ENCODE measurements at places on chromosomes 6 and 20. TPM values are rescaled to one million over a fixed set of nuclear protein-coding genes. Genes with fewer than 3 reads are reported as not detected.
A peak's percentile ranks its signal among the peaks of the same experiment; 100 is the strongest.

DNA sequence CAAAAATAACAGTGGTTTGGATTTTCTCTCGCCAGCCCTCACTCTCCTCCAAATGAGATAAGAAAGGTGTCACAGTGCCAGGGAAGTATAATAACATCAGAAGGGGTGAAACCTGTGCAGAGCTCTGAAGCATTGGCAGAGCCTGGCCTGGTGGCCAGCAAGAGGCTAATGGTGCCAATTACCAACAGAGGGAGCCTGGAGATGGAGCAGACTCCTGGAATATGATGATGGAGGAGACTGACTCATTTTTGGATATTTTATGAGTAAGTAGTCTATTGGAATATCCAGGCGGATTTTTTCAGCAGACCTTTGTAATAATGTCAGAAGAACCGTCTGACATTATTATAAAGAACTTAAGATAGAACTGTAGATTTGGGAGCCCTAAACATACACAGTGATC, 442.6 kb upstream of the MARCKS start:
- H3K27ac ChIP-seq = no peak overlapping the region
- DNase-seq = peak; percentile 39
- H3K4me3 ChIP-seq = no peak overlapping the region

DNA sequence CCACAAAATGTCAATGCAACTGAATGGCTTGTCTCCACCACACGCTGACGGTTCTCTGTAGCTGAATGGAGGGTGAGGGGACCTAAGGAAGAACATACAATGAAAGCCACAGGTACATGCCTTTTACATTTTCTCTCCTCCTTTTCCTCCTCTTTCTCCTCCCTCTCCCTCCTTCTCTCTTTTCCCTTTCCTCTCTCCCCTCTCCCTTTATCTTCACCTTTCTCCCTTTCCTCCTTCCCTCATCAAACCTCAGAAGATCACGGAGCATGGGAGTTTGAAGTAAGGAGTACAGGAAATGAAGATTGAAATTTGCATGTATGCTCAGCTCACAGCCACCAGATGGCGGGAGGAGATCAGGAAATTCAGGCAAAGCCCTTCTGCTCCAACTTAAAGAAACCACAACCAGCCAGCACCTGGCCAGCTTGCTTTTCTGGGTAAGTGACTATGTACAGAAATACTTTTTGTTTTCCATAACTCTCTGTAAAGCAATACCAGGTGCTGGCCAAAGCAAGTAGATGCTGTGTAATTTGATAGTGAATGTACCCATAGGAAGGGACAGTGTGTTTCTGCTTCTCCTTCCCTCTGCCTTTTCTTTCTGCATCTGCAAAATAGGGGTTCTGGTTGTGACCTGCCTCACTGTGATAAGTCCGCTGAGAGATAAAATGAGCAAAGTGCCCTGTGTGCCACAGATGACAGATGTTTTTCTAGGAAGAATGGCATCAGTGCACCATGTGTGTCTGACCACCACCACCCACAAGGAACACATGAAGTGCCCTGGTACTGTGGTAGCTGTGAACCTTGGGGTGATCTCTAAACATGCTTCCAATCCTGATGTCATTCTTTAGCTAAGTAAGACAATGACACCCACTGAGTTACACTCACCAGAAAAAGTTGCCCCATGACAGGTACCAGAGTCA, 18.6 kb upstream of the FOXO3 start:
- DNase-seq = peak; percentile 70
- H3K4me1 ChIP-seq = peaks cover 14% of the 10 kb centered on the region
- no peaks in the 10 kb centered on the region for H3K27me3 ChIP-seq
- no peaks in the 10 kb centered on the region for H3K36me3 ChIP-seq

- DNase-seq = no peak
- H3K27me3 ChIP-seq = no peaks in the 10 kb centered on the region
- peaks cover 8% of the 10 kb centered on the region for H3K4me1 ChIP-seq
Measured at GRCh38 chr6:4883298-4883697, 107.1 kb downstream of the CDYL start.

DNA sequence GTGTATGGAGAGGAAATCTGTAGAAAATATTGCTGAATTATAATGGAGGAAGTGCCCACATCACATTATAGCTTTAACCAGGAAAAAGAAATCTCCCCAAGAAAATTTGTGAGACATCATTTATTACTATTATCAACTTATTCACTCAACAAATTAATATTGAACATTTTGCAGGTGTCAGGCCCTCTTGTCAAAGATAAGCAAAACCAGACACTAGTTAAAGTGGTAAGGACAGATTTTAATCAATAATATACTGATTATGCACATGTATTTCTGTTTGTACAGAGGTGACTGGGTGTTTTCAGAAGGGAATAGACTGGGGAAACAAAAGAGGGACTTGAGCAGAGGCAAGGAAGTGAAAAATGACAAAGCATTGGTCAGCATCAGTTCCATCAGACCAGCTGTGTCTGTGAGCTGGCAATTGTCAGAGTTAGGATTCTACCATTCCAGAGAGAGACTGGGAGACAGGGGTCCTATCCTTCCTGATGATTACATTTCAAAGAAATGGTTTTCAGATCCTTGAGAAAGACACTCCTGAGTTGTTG, 519.2 kb downstream of the UTRN start:
- peaks cover 11% of the 10 kb centered on the region for H3K36me3 ChIP-seq
- DNase-seq = no peak
- no peak overlapping the region for H3K4me3 ChIP-seq
- no peaks in the 10 kb centered on the region for H3K27me3 ChIP-seq

DNA sequence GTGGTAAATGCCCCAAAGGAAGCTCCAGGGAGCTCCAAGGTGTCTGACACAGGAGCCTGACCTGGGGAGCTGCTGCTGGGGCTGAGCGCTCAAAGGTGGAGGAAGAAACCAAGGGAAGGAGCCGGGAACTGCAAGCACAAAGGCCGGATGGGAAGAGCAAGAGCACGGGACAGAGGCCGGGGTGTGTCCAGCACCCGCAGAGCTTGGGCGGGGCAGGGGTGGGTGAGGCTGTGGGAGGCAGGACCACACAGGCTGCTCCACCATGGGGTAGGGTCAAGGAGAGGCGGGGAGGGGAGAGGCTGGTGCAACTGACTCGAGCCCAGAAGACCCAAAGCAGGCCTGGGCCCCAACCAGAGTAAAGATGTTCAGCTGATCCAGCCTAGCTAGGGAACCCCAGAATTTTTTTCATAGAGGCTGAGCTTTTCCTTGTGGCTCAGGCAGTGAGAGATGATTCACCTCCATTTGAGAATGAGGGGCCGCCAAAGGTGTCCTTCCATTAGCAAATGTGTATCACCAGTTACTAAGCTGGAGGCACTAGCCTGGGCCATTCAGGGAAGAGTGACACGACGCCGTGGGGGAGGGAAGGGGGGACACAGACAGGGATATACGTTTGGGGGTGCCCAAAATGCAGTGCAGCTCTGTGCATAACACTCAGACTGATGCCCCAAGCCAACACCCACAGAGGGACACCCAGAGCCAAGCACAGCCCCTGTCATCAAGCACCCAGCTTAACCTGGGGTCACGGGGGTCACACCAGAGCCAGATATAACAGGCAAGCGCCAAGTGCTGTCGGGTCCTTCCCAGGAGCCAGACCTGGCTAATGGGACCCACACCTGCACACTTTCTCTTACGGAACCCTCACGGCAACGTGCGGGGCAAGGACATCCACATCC, 21.3 kb upstream of the TLDC2 start:
- H3K36me3 ChIP-seq = no peaks in the 10 kb centered on the region
- peak; percentile 62 for DNase-seq
- peaks cover 82% of the 10 kb centered on the region for H3K4me1 ChIP-seq
- no peak overlapping the region for H3K4me3 ChIP-seq
- H3K27me3 ChIP-seq = no peaks in the 10 kb centered on the region
- H3K27ac ChIP-seq = peak overlapping the region; percentile 91

DNA sequence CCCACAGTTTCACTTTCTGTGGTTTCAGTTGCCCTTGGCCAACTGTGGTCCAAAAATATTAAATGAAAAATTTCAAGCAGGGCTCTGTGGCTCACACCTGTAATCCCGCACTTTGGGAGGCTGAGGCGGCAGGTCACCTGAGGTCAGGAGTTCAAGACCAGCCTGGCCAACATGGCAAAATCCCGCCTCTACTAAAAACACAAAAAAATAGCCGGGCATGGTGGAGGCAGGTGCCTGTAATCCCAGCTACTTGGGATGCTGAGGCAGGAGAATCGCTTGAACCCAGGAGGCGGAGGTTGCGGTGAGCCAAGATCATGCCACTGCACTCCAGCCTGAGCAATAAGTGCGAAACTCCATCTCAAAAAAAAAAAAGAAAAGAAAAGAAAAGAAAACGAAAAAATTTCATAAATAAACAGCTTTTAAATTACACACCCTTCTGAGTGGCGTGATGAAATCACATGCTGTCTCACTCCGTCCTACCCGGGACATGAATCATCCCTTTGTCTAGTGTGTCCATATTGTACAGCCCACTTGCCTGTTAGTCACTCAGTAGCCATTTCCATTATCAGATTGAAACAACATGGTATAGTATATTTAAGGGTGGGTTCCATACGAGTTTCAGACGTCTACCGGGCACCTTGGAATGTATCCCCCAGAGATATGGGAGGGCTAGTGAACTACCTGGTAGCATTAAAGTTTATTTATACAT, 11.7 kb downstream of the PTPRK start:
- H3K27ac ChIP-seq = no peak overlapping the region
- no peaks in the 10 kb centered on the region for H3K36me3 ChIP-seq
- no peaks in the 10 kb centered on the region for H3K27me3 ChIP-seq
- H3K4me1 ChIP-seq = peaks cover 59% of the 10 kb centered on the region

DNA sequence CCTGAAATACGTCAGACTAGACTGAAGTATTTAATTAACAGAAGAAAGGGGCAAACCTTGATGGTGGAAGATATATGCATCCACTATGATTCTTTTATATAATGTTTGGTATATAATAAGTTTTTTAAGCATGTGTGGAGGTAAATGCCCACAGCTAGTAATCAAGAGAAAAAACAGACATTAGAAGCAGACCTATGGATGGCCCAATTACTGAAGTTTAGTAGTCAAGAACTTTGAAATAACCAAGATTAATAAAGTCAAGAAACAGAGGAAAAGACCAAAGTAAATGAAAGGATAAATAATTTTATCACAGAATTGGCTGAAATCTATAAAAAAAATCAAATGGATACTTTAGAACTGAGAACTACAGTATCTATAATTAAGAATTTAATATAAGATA, 15.3 kb downstream of the TTI1 start:
- H3K4me1 ChIP-seq = peaks cover 6% of the 10 kb centered on the region
- H3K27me3 ChIP-seq = no peaks in the 10 kb centered on the region
- H3K36me3 ChIP-seq = peaks cover 42% of the 10 kb centered on the region
- H3K4me3 ChIP-seq = no peak overlapping the region
- no peak for DNase-seq

DNA sequence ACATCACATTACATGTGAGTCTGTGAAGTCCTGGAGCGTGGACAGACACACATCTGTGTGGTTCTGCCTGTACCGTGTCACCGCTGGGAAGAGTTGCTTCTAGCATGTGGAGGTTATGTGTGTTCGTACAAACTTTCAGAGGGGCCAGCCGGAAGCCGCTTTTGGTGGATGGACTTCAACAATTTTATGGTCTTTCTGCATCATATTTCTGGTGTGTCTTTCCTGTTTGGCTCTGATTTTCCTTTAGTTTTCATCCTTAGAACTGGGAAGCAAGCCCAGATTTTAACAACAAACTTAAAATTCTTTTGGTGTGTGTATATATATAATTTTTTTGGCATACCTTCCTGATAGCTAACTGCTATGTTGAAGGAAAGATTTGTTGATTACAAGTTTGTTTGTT, 71.2 kb downstream of the TIAM2 start:
- H3K36me3 ChIP-seq = no peaks in the 10 kb centered on the region
- H3K27me3 ChIP-seq = no peaks in the 10 kb centered on the region
- no peaks in the 10 kb centered on the region for H3K4me1 ChIP-seq
- no peak overlapping the region for H3K27ac ChIP-seq

DNA sequence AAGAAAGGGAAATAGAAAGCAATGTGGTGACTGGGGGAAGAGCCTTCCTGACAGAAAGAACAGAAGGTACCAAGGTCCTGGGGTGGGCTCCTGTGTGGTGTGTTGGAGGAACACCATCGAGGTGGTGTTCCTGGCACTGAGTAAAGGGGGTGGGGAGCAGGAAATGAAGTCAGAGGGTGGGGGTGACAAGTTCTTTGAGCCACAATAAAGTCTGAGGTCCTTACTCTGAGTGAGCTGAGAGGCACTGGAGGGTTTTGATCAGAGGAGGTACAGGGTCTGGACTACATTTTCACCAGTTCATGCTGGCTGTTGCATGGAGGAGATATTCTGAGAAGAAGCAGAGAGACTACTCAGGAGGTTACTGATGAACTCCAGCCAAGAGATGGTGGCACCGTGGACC, 198.2 kb downstream of the GMPR start:
- peaks cover 19% of the 10 kb centered on the region for H3K4me1 ChIP-seq
- no peak overlapping the region for H3K27ac ChIP-seq
- H3K4me3 ChIP-seq = no peak overlapping the region
- no peaks in the 10 kb centered on the region for H3K36me3 ChIP-seq
- no peak for DNase-seq

DNA sequence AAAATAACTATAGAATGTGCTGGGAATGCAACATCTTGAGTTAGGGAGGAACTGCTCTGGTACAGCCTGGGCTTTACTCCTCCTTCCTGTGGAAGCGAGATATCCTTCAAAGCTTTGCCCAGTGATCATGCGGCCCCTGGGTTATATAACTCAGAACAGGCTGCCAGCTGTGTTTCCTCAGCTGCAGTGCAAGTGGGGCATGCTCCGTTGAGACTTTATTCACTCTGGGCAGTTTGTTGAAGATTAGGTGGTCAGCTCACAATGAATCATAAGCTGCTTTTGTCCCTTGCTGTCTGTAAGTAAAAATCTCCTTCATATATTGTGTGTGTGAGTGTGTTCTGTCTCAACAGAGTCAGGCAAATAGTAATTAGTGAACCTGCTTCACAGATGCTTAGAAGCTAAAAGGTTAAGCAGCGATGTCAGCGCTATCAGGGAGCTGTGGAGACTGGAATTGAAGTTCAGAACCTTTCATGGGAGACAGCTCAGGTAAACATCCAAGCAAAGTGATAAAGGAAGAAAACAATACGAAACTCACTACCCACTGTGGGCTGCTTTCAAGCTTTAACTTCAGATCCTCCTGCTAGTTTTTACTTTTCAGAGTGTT, 688.4 kb downstream of the HTR1B start:
- peak; percentile 42 for DNase-seq
- peaks cover 6% of the 10 kb centered on the region for H3K4me1 ChIP-seq
- H3K4me3 ChIP-seq = no peak overlapping the region
- H3K27ac ChIP-seq = no peak overlapping the region
- H3K36me3 ChIP-seq = no peaks in the 10 kb centered on the region
- no peaks in the 10 kb centered on the region for H3K27me3 ChIP-seq

- no peaks in the 10 kb centered on the region for H3K4me1 ChIP-seq
- H3K27ac ChIP-seq = no peak overlapping the region
- DNase-seq = no peak
- H3K36me3 ChIP-seq = no peaks in the 10 kb centered on the region
Measured at GRCh38 chr20:11429168-11429567, 488.5 kb upstream of the BTBD3 start.

TRIM10 gene
- total RNA-seq = not detected

GHRH gene
- total RNA-seq = not detected

ALDH8A1 gene
- not detected for total RNA-seq

ZNF337 gene
- 6.6 TPM for total RNA-seq

TAP1 gene
- total RNA-seq = 29.4 TPM

STMND1 gene
- not detected for total RNA-seq

DEFB124 gene
- not detected for total RNA-seq

NKAIN2 gene
- 0.30 TPM for total RNA-seq

Data from heart left ventricle (tissue), 16 donors.